ENCODE measurements at places on chromosomes 2 and 18.

DNA sequence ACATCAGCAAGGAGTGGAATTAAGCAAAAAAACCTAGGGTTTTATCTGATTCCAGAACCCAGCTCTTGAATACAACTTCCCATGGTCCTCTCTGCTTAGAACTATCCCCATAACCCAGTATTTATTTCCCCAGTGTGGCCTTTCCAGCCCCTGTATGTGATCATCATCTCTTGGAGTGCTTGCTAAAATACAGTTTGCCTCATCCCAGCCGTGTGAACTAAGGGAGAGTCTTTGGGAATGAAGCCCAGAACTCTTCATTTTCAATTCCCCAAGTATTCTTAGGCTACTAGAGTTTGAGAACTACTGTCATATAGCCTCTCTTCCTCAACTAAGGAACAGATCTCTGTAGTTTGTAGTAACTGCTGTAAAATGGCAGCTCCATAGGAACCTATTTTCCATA lies 173.1 kb downstream of the LCLAT1 start:
- no peak for DNase-seq

DNA sequence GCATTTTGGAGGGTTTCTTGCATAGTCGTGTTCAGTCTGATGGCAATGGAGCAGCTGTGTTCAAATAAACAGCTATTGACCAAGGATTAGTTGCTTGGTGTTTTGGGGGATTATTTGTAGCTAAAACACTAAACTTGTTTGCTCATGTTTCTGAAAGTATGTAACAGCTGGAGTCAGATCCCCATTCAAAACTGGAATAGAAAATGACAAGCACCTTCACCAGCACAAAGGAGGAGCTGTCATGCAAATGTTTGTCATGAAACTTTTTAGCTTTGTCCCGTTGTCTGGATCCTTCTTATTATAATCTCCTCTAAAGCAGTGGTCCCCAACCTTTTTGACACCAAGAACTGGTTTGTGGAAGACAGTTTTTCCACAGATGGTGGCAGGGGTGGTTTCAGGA lies 96.9 kb upstream of the ZNF236 start:
- no peak for DNase-seq

DNA sequence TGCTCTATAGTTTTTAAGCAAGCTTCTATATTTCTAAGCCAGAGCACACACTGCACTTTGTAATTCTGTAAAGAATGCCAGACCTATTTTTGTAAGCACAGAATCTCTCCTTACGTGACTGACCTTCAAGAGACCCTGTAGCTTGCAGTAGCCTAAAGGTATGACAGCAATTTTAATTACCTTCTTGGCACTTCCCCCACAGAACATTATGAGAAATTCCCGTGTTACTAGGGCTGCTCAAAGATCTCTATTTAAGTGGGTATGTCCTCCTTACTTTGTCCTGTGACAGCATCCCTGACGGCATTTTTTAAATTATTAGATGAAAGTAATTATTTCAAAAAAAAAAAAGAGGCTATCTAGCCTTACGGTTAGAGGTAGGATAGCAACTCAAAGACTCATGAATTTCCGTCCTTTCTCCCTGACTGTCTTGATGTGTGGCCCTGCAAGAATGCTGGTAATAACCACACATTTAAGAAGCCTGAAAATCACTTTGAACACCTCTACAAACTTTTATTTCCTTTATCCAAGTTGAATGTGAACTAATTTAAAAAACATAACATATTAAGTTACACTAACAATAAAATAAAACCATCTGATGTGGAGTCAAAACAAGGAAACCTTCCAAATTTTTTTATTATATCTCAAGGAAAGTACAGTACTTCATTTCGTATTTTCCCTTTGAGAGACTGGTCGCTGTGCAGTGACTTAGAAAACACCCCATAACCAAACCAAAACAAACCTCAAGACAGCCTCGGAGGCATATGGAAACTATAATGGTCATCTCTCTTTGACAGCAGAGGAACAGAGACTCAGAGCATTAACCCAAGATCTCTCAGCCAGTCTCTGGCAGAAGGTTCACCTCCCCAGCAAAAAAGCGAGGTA lies 54.9 kb downstream of the THUMPD2 start:
- no peak for DNase-seq

DNA sequence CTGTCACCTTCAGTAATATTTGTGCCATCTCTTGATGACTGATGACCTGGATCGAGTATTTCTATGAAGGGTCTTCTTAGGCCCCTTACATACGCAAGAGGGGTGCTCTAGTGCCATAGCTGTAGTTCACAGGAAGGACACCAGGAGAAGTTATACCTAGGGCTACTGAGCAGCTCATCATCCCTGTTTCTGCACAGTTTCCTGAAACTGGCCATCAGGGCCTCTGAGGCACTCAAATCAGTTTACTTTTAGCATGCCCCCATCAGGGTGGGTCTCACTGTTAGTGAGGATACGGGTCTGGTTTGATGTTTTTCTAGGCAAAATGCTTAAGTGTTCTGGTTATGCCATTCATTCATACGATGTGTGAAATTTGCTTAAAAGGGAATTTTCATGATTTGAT lies 20.0 kb upstream of the FBLN7 start:
- no peak for DNase-seq

DNA sequence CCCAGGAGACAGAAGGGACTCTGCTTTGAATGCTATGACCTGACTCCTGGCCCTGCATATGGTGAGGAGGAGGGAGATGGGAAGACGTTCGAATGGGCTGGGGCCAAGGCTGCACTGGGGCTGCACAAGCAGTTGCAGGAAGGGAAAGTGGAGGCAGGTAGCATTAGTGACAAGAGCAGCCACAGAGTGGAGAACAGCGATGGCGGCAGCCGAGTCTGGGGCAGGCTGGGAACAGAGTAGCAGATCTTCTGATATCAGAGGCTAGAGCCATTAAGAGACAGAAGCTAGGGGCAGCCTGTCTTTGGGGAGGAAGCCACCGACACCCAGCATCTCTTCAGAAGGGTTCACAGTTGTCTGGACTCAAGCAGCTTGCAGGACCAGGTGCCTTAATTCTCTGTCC lies 50.1 kb downstream of the ST3GAL5 start:
- DNase-seq = no peak

GRCh38 chr2:15041429-15041837 lies 408.9 kb downstream of the LRATD1 start:
- DNase-seq = no peak

- no peak for DNase-seq
Observed at GRCh38 chr2:16614314-16614860, 51.2 kb downstream of the CYRIA start.

GRCh38 chr2:101884423-101884822 lies 107.3 kb upstream of the IL1R2 start:
- no peak for DNase-seq

DNA sequence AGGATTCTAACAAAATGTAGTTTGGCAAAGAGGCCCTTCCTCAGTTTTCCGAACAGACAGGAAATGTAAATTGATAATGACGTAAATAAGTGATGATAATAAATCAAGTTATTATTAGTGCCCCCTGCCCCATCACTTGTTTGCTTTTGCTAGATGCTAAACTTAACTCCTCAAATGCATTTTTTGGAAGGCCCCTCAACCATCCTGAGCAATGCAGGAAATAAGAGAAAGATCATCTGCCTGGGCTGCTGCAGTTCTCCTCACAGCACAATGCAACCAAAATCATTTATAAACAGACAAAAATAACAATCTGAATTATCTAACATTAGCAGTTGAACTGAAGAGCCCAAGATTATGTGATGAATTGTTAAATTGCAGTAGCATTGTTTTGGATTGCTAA lies 62.6 kb upstream of the PSMD14 start:
- DNase-seq = no peak
